ENCODE measurements at places on chromosomes 7 and 10.

DNA sequence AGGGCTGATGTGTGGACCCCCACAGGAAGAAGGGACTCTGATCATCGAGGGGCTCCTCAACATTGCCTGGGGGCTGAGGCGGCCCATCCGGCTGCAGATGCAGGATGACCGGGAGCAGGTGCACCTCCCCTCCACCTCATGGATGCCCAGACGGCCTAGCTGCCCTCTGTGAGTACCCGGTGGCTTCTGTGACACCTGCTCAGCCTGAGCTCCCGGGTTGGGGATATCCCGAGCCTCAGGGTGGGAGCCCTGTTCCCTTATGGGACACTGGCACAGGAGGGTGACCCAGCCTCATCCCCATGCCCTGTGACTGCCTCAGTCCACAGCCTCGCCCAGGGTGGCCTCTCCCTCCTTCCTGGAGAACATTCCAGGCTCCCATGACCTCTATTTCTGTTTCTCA, 3.9 kb upstream of the DEPP1 start:
- DNase-seq: no peak

- DNase-seq: no peak
Measured at GRCh38 chr10:103881416-103882284, 26.3 kb upstream of the SH3PXD2A start.

GRCh38 chr10:28326516-28327490, 23.9 kb upstream of the MPP7 start:
- DNase-seq: peak; percentile 37

GRCh38 chr7:72222136-72222535, 190.0 kb downstream of the CALN1 start:
- no peak for DNase-seq

GRCh38 chr7:1758028-1758858, 88.2 kb downstream of the ELFN1 start:
- DNase-seq: peak; percentile 21

- DNase-seq: no peak
Measured at GRCh38 chr7:1978656-1979590, 253.8 kb downstream of the MAD1L1 start.

DNA sequence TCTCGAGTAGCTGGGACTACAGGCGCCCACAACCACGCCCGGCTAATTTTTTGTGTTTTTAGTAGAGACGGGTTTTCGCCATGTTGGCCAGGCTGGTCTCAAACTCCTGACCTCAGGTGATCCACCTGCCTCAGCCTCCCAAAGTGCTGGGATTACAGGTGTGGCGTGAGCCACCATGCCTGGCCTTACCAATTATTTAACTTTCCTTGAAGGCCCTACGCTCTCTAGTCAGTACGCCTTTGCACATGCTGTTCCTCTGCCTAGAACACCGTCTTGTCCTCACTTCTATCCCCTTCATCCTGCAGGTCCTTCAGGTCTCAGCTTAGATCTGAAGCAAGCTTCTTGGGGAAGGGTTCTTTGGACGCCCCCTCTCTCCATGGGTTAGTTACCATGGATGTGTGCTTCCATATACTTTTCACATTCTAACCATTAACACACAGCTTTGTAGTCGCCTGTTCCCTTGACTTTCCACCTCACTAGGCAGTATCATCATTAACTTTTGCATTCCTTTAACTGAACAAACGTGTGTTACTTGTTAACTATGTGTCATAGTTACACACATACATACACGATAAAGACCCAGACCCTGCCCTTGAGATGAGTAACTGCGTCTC, 592 bp upstream of the ATP6V1F start:
- DNase-seq: no peak

GRCh38 chr7:133309333-133309732, 56.5 kb downstream of the EXOC4 start:
- no peak for DNase-seq

GRCh38 chr10:75957314-75958120, 526.1 kb downstream of the LRMDA start:
- peak; percentile 56 for DNase-seq

GRCh38 chr7:144653449-144653848, 182.4 kb downstream of the TPK1 start:
- DNase-seq: no peak

GRCh38 chr10:31590023-31590800, 271.2 kb downstream of the ZEB1 start:
- peak; percentile 78 for DNase-seq

DNA sequence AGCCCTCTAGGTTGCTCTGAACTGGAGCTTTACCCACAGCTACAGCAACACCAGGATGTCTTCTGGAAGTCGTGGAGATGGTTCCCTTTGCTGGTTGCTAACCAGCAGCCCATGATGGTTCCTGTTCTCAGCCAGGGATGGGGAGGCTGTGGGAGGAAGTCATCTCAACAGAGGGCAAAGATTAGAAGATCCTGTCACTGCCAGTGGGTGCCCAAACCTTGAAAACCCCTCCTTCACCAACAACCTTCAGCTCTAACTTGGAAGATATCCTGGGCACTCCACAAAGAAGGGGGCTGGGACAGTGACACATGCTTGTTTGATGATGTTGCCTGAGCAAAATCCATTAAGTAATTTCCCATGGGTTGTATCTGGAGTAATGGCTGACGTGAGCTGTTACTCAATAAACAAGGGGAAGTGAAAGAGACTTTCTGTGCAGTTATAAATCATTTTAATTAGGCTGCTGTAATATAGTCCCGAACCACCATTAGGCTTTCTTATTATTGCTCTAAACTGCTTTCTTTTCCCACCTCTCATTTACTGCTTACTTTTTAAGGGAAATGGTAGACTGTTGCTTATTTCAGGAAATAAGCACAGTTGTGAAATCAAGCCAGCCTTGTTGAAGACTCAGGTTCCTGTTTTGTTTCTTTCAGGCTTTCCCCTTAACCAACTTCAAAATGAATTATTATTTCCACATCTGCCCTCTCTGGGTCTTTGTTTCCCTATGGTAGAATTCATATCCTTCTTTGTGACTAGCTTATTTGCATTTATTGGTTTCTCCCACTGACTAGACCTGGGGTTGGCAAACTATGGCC, 124.8 kb downstream of the PPP1R17 start:
- DNase-seq: peak; percentile 93

GRCh38 chr7:40608321-40609075, 473.7 kb downstream of the SUGCT start:
- no peak for DNase-seq

GRCh38 chr10:36110097-36110496, 468.0 kb upstream of the FZD8 start:
- no peak for DNase-seq

GRCh38 chr10:44949915-44950314, 9.7 kb upstream of the RASSF4 start:
- peak; percentile 2 for DNase-seq

DNA sequence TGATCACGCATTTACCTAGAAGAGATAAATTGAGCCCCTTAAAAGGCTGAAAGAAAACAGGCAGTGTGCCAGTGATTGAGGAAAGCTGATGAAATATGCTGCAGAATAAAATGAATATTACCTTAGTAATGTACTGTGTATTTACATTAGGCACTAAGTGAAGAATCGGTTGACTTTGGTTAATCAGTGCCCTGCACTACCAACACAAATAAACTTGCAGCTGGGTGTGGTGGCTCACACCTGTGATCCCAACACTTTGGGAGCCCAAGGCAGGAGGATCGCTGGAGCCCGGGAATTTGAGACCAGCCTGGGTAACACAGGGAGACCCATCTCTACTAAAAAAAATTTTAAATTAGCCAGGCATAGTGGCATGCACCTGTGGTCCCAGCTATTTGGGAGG, 148.3 kb upstream of the TCF7L2 start:
- DNase-seq: no peak

GRCh38 chr7:20217193-20217948, at the start of gene MACC1:
TSS of gene MACC1 (minus strand) at chr7:20217384. CDS start at chr7:20161862, 55,522 bp downstream.
- DNase-seq: peak; percentile 44

- DNase-seq: peak; percentile 90
Measured at GRCh38 chr7:37448636-37449361, at the start of gene ELMO1. TSS of gene ELMO1 (minus strand) at chr7:37448864. CDS start at chr7:37342690, 106,174 bp downstream.

GRCh38 chr7:107446988-107447387, 22.9 kb upstream of the GPR22 start:
- DNase-seq: no peak

GRCh38 chr7:74233655-74234285, 20.4 kb downstream of the RFC2 start:
- DNase-seq: no peak

DNA sequence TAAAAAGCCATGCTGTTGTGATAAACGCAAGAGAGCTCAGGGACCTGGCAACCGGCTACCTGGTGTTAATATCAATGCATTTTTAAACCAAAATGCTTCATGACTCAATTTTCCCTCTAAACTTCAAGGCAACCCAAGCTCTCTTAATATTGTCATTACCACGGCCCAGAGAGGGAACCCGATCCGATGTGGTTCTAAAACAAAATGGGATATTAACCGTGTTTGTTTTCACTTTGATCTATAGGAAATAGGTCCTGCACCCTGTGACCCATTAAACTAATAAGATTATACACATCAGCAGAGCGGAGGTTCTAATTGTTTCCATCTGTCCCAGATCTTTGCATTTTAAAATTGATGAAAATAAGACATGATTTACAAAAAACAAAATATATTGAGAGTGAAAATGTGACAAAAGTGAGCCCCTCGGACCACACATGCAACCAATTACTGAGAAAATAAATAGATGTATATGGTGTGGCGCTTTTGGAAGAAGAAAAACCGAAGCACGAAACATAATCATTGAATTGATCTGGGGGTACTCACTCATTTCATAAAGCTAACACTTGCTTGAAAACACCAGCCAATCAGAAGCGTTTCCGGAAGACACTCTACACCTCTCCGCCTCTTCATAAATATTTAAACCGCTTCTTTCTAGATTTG, 290.3 kb upstream of the NFE2L3 start:
- no peak for DNase-seq

DNA sequence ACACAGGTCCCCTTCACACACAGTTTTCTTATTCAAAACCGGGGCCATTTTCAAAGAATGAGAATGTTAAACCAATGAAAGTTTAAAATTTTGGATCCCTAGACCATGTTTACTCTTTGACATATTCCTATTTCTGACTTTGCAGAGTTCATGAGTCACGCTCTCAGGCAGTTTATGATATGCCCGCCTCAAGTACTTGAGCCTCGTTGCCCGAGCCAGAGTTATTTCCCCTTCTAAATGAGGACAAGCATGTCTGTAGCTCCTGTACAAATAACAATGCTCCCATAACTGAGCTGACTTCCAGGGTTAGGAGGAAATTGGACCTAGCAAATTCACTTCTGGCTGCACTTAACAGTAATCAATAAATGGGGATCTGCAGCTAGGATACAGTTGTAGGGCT, 87.9 kb upstream of the PDE1C start:
- no peak for DNase-seq

DNA sequence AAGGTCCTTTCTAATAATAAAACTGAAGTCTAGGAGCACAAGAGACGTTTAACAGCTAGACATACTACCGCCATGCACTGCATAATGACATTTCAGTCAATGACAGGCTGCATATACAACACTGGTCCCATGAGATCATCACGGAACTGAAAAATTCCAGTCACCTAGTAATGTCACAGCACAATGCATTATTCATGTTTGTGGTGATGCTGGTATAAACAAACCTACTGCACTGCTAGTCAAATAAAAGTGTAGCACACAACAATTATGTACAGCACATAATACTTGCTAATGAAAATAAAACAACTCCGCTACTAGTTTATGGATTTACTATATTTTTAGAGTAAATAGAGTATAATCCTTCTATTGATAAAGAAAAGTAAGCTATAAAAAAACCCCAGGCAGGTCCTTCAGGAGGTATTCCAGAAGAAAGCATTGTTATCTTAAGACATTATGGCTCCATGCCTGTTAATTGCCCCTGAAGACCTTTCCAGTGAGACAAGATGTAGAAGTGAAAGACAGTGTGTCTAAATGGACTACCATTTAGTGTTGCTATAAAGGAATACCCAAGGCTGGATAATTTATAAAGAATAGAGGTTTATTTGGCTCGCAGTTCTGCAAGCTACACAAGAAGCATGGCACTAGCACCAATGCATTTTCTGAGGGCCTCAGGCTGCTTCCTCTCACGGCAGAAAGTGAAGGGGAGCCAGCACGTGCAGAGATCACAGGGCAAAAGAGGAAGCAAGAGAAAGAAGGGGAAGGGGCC, 47.1 kb downstream of the HIBADH start:
- no peak for DNase-seq

GRCh38 chr7:116259871-116260440, 49.6 kb downstream of the TES start:
- DNase-seq: no peak

GRCh38 chr7:88806280-88807037, 10.9 kb upstream of the TEX47 start:
- no peak for DNase-seq

DNA sequence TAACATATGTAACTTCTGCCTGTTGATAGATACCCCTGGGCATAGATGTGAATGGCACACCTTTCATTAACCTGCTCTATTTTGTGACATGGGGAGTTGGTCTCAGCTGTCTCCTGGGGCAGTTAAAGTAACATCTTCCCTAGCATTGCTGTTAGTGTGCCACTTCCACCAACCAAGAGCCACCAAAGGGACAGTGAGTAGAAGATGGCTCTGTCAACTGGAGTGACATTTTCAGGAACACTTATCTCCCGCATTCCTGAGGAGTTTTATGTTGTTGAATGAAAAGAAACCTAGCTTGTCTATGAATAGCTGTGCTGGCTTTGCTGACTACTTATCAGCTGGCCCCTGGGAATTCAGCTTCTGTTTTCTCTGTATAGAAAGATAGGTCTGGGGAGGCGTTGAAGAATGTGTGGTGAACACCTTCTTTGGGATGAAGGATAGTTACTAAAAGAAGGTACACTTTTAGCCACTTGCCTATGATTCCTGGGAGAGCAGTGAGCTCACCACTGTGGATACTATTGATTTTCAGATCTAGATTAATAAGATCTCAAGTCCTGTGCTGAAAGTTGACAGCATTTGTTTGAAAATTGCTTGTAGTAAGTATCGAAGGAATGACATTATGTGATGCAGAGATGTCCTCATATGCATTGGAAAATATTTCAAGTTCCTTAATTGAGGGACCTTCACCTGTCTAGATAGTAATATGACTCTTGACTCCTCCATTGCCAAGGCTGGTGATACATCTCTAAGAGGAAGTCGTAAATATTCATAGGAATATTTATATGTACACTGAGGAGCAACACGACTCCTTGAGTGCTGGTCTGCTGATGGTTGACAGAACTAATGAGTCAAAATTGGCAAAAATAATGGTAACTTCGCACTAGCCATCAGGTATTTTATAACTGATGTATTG, 7.6 kb downstream of the STARD3NL start:
- DNase-seq: peak; percentile 17

- DNase-seq: no peak
Measured at GRCh38 chr10:35614312-35614711, 9.2 kb downstream of the GJD4 start.

- no peak for DNase-seq
Measured at GRCh38 chr7:103866919-103867318, 122.5 kb downstream of the RELN start.

All from suppressor macrophage (primary cell).